ENCODE measurements at places on chromosomes 16 and 17.

GRCh38 chr17:46765453-46765852 is 53.0 kb downstream of the WNT3 start:
- H3K4me3 ChIP-seq, result no peak overlapping the region
- H3K4me1 ChIP-seq, result peaks cover 19% of the 10 kb centered on the region
- H3K27me3 ChIP-seq, result peaks cover under 1% of the 10 kb centered on the region
- H3K27ac ChIP-seq, result peak overlapping the region; percentile 39

DNA sequence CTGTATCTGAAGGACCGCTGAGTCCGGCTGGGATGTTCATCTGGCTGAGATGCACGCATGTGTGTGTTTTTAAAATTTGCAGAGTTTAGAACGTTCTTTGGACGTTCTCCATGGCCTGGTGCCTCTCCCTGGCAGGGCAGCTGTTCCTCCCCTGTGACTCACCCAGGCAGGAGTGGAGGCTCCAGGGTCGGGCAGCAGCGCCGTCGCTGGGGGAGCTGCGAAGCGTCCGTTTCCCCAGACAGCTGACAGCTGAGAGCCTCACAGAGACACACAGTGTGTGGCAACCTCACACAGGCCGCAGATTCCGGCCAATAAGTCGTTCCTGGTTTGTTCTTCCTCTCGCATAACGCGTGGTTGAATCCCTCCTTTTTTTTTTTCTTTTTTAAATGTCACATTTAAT is 80.6 kb downstream of the OR1D5 start:
- peaks cover 17% of the 10 kb centered on the region for H3K4me1 ChIP-seq
- DNase-seq, result no peak
- H3K4me3 ChIP-seq, result no peak overlapping the region
- H3K36me3 ChIP-seq, result no peaks in the 10 kb centered on the region

- no peak for DNase-seq
- peaks cover 80% of the 10 kb centered on the region for H3K4me1 ChIP-seq
- H3K36me3 ChIP-seq, result no peaks in the 10 kb centered on the region
- H3K27ac ChIP-seq, result no peak overlapping the region
- peaks cover 61% of the 10 kb centered on the region for H3K27me3 ChIP-seq
Measured at GRCh38 chr16:85446951-85447692, 166.0 kb upstream of the GSE1 start.

- peak overlapping the region; percentile 29 for H3K27ac ChIP-seq
- H3K4me3 ChIP-seq, result no peak overlapping the region
- peaks cover 4% of the 10 kb centered on the region for H3K36me3 ChIP-seq
- H3K4me1 ChIP-seq, result peaks cover 38% of the 10 kb centered on the region
Measured at GRCh38 chr16:65991149-65991701, 375.3 kb upstream of the CDH5 start.

GRCh38 chr17:10226930-10227695 is 28.7 kb upstream of the GAS7 start:
- peak; percentile 59 for DNase-seq
- no peak overlapping the region for H3K27ac ChIP-seq
- H3K36me3 ChIP-seq, result no peaks in the 10 kb centered on the region
- no peak overlapping the region for H3K4me3 ChIP-seq
- H3K27me3 ChIP-seq, result peaks cover 23% of the 10 kb centered on the region

DNA sequence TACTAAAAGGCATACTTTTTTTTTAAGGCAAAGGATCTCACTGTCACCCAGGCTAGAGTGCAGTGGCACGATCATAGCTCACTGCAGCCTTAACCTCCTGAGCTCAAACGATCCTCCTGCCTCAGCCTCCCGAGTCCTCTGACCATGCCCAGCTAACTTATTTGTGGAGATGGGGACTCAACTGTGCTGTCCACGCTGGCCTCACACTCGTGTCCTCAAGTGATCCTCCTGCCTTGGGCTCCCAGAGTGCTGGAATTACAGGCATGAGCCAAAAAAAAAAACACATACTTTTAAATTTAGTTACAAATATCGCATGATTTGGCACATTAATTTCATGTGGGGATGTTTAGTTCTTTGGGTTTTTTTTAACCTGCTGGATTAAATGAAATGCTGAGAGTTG is 207.7 kb upstream of the CHMP6 start:
- no peak overlapping the region for H3K27ac ChIP-seq
- no peak for DNase-seq
- H3K27me3 ChIP-seq, result peaks cover 4% of the 10 kb centered on the region
- peaks cover 59% of the 10 kb centered on the region for H3K4me1 ChIP-seq
- peaks cover 17% of the 10 kb centered on the region for H3K36me3 ChIP-seq
- H3K4me3 ChIP-seq, result no peak overlapping the region

DNA sequence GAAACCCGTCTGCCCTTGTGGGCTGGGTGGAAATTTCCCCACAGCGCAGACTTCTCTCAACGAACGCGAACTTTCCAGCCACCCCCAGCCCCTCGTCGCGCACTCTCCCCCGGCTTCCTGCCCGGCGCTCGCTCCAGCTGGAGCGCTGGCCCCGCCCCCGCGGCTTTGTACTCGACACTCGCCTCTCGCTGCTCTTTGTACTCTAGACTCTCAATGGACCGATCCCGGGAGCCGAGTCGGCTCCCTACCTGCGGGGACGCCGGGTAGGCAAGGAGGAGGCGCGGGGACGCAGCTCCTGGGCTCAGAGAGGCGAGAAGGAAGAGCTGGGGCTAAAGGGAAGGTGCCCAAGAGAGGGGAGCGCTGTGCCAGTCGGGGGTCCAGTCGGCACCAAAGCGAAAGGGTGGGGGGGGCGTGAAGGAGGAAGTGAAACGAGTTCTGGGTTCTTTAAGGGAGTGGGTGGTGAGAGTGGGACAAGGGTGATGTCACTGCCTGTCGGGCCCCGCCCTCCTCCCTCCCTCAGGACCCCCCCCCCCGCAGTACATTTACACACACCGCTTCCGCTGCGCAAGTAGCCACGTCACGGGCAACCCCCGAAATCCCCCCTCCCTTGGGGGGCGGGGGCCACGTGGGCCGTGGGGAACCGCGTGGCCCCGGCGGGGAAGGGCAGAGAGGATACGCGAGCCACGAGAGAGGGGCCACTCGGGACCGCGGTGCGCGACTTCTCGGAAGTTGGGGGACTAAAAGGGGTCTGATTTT is 9.7 kb downstream of the KDM6B start:
- H3K36me3 ChIP-seq, result peaks cover 21% of the 10 kb centered on the region
- no peaks in the 10 kb centered on the region for H3K27me3 ChIP-seq
- H3K4me3 ChIP-seq, result peak overlapping the region; percentile 92
- DNase-seq, result peak; percentile 83

- H3K27me3 ChIP-seq, result peaks cover 15% of the 10 kb centered on the region
- no peak overlapping the region for H3K4me3 ChIP-seq
- no peaks in the 10 kb centered on the region for H3K36me3 ChIP-seq
- no peaks in the 10 kb centered on the region for H3K4me1 ChIP-seq
Measured at GRCh38 chr16:17511340-17511739, 40.6 kb upstream of the XYLT1 start.

DNA sequence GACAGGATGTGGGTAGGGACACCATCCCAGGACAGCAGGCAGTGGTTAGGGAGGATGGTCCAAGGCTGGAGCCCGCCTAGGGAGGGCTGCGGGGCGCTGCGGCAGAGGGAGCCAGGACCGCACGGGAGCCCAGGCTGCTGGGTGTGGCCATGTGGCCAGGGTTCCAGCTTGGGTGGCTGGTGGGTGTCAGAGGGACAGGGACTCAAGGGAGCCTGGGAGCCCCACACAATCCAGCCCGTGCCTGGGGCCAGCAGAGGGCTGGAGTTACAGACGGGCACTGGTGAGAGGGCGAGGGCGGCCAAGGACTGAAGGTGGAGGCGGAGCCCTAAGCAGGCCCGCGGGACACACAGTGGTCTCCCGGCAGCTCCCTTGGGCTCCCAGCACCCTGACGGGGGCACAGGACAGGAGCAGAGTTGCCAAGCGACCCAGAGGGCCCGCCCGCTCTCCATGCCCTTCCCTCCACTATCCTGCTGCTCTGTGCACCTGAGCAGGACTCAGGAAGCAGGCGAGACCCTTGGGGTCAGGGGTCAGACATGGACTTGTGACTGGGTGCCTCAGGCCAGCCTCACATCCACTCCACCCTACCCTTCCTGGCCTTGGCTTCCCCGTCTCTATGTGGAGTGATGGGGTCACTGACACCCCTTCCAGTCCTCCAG is 7.1 kb downstream of the MRPL28 start:
- no peak for DNase-seq
- peaks cover 4% of the 10 kb centered on the region for H3K27me3 ChIP-seq
- peaks cover 9% of the 10 kb centered on the region for H3K36me3 ChIP-seq
- H3K4me1 ChIP-seq, result peaks cover 13% of the 10 kb centered on the region

DNA sequence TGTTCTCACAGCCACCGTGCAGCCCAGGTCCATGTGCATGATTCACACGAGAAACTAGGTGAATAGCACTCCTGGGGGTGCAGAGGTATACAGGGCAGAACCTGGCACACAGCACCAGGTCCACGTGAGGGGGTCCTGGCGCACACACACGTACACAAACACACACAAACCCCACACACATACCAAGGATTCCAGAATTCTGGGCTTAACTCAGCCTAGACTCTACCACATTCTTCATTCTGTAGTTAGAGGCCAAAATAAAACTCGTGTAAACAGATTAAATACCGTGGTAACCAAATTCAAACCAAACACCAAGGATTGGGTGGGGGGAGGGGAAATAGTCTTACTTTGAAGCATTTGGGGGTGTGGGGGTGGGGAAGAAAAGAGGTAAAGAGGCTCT is 58.5 kb downstream of the XYLT1 start:
- peaks cover 18% of the 10 kb centered on the region for H3K4me1 ChIP-seq
- peaks cover 15% of the 10 kb centered on the region for H3K27me3 ChIP-seq
- H3K36me3 ChIP-seq, result peaks cover 9% of the 10 kb centered on the region
- DNase-seq, result no peak

DNA sequence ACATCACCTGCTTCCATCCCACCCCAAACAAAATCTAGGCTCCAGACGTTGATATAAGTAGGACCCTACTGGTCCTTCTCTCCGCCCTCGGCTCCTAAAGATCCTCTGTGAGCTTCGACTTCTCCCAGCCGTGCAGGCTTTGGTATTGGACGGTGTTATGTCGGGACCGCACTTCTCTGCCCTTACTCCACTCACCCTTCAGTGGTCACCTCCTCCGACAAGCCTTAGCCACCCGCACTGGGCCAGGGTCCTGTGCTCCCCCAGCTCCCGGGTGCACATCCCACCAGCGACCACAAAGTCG is 1.6 kb downstream of the PSMB10 start:
- H3K27ac ChIP-seq, result peak overlapping the region; percentile 90
- H3K4me1 ChIP-seq, result peaks cover 29% of the 10 kb centered on the region
- peak overlapping the region; percentile 100 for H3K4me3 ChIP-seq
- H3K36me3 ChIP-seq, result peaks cover 6% of the 10 kb centered on the region
- H3K27me3 ChIP-seq, result peaks cover 13% of the 10 kb centered on the region

- no peak overlapping the region for H3K4me3 ChIP-seq
- no peak for DNase-seq
- H3K27ac ChIP-seq, result no peak overlapping the region
- H3K4me1 ChIP-seq, result no peaks in the 10 kb centered on the region
- H3K36me3 ChIP-seq, result no peaks in the 10 kb centered on the region
Measured at GRCh38 chr16:80231121-80231520, 309.7 kb upstream of the DYNLRB2 start.

DNA sequence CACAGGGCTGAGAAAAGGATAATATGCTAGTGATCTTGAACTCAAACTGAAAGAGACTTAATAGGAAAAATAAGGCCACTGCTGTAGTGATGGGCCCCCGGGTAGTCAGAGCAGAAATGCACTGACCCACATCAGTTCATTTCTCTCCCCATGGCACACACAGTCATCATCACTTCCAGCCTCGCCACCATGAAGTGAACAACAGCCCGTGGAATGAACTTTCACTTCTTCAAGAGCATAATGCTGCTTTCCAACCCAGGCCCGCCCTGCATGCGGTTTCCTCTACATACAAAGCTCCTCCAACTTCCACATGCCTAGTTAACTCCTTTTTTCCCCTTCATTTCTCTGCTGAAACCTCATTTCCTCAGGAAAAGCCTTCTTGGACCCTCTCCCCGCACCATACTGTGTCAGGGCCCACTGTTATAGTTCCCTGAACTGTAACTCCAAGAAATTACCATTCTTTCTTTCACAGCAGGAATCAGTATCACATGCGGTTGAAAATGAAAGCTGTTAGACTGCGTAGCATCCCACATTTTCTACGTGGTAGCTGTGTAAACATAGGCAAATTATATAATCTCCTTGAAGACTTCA is 65.8 kb upstream of the SMIM36 start:
- peaks cover 4% of the 10 kb centered on the region for H3K27me3 ChIP-seq
- H3K4me1 ChIP-seq, result no peaks in the 10 kb centered on the region
- H3K27ac ChIP-seq, result no peak overlapping the region
- no peaks in the 10 kb centered on the region for H3K36me3 ChIP-seq
- DNase-seq, result no peak

DNA sequence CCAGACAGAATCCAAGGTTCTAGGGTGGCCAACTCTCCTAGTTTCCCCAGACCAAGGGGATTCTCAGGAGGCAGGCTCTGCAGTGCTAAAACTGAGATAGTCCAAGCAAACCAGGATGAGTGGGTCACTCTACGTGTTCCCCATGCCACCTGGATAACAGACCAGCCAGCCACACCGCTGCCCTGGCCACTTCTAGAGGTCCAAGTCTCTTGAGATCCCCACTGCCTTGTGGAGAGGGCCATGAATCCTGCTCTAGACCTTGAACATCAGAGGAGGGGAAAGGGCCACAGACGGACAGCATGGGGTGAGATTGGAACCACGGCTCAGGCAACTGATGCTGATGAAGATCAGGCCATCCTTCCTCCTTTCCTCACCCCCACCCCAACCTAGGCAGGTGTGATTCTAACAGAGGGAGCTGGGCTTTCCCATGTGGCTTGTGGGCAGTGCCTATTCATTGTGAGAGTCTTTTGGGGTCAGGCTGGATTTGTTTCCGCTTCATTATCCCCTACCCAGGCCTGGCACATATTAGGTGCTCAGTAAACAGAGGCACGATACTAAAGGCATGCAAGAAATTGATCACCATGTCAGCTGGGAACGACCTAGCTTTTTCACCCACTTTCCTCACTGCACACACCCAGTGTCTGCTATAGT is 16.8 kb upstream of the TVP23A start:
- H3K4me1 ChIP-seq, result peaks cover 3% of the 10 kb centered on the region
- peaks cover 34% of the 10 kb centered on the region for H3K27me3 ChIP-seq
- H3K4me3 ChIP-seq, result no peak overlapping the region
- no peak for DNase-seq
- H3K36me3 ChIP-seq, result no peaks in the 10 kb centered on the region

DNA sequence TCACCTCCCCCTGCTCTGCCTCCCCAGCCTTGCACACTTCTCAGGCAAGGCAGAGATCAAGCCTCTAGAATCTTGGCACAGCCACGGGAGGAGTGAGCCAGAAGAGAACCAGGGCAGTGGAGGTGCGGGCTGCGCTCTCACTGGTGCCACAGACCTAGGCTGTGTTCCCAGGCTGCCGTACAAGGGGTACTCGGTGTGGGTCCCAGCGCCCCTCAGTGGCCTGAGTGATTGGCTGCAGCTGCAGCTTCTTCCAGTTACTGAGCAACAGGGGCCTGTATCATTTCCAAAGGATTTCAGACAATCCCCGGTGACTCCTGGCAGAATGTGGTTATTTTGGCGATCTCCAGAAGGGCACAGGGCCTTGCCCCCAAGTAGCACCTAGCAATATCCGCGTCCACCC is 1852.1 kb downstream of the TP53TG3F start:
- no peak for DNase-seq
- no peaks in the 10 kb centered on the region for H3K4me1 ChIP-seq
- H3K36me3 ChIP-seq, result no peaks in the 10 kb centered on the region
- H3K27ac ChIP-seq, result no peak overlapping the region
- no peak overlapping the region for H3K4me3 ChIP-seq
